Kidney epithelial cell (primary cell): ENCODE measurements at places on chromosomes 3 and 15. TPM values are rescaled to one million over a fixed set of nuclear protein-coding genes. Genes with fewer than 3 reads are reported as not detected.
A peak's percentile ranks its signal among the peaks of the same experiment; 100 is the strongest.

FEZF2 gene
- not detected in 2 replicates for total RNA-seq

CEP97 gene
- 7.5 and 9.7 TPM in 2 replicates for total RNA-seq

SPATA12 gene
- total RNA-seq: 0.38 and 0.48 TPM in 2 replicates

TRIM42 gene
- total RNA-seq: not detected in 2 replicates

CD200R1 gene
- total RNA-seq: not detected in 2 replicates

PHC3 gene
- total RNA-seq: 22.4 and 33.1 TPM in 2 replicates

DNA sequence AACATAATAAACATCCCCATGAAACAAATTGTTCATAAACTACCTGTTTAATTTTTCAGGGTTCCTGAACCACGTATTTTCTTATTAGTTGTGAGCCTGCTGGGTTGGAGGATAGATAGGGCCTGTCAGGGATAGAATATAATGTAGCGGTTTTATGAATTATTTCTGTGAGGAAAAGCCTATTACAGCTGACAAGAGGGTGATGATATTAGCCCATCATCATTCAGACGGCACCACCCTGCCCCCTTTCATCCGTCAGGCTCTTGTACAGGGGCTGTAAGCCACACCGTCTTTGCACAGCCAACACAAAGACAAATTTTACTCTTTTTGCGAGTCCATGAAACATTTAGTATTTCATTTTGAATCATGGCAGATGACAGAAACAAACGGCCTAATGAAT lies 335.3 kb upstream of the TMCO5A start:
- DNase-seq: no peak

DNA sequence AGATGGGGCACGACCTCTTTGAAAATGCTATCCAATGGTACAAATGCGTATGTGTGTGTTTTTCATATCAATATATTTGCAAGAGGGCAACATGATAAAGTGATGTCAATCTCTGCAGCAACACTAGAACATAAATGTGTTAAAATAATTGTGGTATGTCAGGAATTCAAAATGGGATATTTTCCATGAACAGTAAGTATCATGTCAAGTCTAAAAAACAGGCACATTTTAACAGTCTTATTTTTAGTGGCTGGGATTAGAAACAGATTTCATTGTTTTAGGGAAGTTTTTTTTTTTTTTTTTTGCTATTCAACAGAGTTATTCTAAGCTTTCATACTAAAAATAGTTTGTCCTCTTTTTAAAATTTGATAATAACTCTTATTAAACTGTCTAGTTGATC lies 209.8 kb downstream of the GAP43 start:
- DNase-seq: no peak

GRCh38 chr3:9808345-9809037 lies 1.6 kb upstream of the TTLL3 start:
- DNase-seq: no peak

DNA sequence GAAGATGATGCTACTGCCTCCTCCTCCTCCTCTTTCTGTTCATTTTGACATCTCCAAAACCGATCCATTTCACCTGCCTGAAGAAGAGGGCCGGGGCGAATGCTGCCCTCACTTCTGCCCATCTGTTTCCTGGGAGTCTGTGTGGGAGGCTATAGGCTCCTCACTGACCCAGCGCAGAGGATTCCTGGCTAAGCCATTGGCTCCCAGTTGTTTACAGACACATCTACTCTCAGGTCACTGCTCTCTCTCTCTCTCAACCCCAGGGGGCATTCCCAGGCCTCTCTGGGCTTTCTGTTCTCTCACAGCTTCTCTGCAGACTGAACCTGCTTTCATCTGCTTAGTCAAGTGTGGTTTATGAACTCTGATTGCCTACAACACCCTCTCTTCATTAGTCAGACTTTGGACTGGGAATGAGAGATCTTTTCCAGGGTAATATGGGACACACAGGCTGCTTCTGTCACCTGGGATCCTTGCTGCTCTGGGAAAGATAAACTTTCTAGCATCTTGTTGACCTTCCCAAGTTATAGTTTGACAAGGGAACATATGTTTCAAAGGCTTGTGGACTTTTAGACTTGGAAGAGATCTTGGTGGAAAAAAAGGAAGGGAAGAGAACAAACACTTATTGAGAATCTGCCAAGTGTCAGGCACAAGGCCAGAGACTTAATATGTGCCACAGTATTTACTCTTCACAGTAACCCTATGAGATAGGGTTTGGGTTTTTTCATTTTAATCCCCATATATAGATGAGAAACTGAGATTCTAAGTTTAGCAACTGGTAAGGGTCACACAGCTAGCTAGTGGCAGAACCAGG lies 30.2 kb upstream of the USP3 start:
- peak; percentile 75 for DNase-seq

DNA sequence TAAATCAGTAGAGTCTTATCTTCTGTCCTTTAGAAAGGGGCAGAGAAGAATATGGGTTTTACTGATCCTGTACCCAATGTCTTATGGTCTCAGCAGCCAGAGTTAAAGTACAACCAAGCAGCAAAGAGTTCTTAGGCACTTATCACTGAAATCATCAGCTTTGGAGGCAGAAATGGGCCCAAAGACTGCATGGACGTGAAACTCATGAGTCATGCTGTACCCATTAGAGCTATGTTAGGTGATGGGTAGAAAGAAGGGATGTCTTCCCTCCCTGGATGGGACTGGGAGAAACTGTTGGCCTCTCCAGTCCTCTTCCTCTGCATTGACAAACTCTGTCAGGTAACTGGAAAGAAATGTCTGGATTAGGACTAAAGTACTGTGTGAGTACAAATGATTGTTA lies 63.4 kb downstream of the EOMES start:
- DNase-seq: no peak

GRCh38 chr15:64146520-64146884 lies 5.0 kb upstream of the SNX22 start:
- no peak for DNase-seq

DNA sequence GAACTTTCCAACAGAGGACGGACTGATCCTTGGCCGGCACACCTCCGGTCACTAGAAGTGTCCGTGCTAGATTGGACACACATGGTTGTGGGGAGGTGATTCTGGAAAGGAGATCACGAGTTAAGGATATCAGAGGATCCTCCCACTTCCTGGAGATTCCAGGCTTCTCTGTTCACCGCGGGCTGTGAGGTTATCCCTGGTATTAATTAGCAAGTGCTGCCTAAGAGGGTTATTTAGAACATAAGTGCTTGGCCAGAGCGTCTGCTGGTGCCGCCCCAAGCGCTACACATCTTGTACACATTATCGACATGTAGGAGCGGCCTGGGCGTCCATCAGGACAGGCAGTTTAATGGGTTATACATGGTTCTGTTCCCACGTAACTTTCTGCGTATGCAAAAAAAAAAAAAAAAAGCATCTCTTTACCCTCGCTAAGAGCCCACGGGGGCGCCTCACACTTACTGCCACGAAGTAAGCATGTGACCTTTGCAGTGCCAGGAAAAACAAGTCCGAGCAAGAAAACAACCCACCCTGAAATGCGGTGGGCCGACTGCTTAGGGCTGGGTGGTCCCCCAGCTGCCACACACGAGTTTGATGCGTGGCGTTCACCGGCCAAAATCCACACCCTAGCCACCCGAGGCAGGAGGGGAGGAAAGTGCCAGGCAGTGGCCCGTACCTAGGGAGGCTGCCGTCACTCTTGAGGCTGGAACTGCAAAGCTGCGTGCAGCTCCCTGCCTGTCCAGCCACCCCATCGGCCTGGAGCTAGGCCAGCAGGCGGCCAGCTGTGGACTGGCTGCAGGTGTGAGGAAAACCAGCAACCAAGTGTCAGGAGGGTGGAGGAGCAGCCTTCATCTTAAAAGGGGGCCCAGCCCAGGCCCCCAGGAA lies 78.0 kb downstream of the CPN2 start:
- no peak for DNase-seq

DNA sequence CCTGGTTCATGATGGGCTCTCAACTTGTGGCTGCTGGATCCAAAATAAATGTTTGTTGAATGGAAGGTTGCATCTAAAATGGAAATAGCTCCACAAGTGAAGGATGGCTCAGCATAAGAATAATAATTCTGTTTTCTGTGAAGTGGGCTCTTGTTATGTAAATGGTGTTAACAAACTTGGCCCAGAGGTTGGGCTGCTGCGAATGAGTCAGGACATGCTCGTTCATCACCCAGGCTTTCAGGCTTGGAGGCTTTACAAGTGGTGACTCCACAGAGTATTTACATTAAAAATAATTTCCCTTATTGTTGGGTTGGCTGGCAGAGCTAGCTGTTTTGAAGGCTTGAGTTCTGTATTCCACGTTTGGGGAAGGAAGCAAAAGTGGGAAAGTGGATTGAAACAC lies 60.5 kb downstream of the ITGB5 start:
- no peak for DNase-seq

DNA sequence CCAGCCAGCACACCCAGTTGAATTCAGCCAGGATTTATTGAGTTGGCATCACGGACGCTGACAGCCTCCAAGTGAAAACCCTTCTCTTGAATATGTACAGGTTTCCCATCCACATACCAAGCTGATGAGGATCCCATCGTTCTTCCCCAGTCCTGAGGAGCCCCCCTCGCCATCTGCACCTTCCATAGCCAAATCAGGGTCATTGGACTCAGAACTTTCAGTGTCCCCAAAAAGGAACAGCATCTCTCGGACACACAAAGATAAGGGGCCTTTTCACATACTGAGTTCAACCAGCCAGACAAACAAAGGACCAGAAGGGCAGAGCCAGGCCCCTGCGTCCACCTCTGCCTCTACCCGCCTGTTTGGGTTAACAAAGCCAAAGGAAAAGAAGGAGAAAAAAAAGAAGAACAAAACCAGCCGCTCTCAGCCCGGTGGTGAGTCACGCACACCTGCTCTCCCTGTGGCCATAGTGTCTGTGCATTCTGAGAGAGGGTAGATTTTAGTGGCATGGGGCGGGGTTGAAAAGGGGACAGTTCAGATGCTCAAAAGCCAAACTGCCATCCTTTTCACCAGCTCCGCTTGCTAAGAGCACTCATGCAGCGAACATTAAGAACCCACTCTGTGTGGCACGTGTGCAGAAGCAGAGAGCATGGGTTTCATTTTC lies 51.2 kb downstream of the KLHL25 start:
- no peak for DNase-seq

- no peak for DNase-seq
Measured at GRCh38 chr15:31482122-31482922, 155.7 kb downstream of the KLF13 start.

DNA sequence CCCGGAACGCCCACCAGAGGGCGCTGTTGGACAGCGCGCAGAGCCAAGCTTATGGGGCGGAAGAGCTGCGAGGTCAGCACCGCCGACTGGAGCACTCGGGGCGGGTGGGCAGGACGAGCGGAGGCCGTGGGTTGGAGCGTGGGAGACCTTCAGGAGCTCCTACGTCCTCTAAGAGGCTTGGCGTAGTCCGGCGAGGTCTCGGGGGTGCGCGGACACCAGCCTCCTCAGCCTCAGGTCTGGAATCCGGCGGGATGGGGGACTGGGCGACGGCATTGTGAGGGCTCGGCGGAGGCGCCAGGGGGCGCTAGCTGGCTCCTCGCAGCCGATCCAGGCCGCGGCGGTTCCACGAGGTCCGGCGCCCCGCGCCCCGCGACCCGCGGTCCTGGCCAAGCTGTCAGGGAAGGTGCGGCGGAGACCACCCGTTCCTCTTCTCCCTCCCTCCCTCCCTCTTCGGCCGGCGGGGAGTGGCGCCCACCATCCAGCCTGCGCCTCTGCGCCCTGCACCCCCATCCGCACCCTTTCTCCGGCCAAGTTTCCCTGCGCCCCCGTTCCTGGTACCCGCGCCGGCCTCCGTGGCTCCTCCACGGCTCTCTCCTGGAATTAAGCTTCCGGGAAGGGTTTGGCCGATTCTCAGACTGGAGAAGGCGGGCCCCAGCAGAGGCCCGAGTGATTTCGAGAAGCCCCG lies 24.3 kb upstream of the POLG start:
- DNase-seq: no peak

DNA sequence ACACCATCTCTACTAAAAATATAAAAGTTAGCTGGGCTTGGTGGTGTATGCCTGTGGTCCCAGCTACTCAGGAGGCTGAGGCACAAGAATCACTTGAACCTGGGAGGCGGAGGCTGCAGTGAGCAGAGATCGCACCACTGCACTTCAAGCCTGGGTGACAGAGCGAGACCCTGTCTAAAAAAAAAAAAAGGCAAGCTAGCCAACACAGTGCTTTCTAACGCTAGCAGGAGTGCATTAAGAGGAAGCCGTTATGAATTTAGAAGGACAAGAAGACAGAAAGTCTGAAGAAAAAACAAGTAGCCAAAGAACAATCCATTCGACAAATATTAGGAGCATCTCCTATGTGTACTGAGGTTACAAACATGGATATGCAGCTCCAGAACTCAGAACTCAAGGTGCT lies 28.6 kb downstream of the BHLHE40 start:
- DNase-seq: no peak

DNA sequence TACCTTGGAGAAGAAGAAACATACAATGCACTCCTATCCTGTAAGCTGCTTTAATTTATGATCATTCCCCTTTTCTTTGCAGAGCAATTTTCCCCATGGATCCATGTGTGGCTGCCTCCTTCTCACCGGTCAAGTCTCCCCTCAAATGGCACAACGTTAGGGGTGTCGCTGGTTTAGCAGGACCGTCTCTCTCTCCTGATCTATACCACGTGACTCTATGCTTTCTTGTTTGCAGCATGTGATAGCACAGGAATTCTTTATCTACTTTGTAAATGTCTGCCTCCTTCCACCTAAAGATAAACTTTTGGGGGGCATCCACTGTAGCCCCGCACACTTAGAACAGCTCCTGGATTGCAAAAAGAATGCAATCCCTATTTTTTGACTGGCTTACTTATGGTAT lies 506.0 kb downstream of the MAGI1 start:
- DNase-seq: no peak

GRCh38 chr3:70583682-70584081 lies 271.2 kb upstream of the MDFIC2 start:
- no peak for DNase-seq

GRCh38 chr15:76976572-76977270 lies 18.2 kb upstream of the PSTPIP1 start:
- no peak for DNase-seq

DNA sequence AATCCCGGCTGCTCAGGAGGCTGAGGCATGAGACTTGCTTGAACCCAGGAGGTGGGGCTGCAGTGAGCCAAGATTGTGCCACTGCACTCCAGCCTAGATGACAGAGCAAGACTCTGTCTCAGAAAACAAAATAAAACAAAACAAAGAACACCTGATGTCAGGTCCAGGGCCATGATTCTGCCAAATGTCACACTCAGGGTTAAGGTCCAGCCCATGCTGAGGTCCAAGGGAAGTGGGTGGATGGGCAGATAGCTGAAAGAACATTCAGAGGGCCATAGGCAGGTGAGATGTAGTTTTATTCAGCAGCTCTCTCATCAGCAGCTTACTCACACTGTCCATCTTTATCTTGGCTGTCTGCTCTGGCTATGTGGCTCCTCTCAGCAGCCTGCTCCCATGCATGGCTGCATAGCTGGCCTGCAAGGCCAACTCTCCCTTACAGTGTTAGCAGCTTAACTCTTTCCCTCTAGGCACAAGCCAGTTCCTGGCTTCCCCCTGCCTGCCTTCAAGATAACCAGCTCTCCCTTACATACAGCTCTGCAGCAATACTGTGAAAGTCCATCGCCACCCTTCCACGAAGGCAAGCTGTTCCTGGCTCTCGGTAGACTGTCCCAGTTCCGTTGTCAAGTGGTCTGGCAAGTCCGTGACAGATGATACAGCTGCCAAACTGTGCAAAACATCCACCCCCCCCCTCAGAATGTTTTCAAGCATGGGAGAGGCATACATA lies 62.4 kb upstream of the SIAH2 start:
- no peak for DNase-seq

- no peak for DNase-seq
Measured at GRCh38 chr15:58292751-58293175, 139.0 kb upstream of the LIPC start.
